ENCODE measurements at places on chromosomes 5 and 9.

DNA sequence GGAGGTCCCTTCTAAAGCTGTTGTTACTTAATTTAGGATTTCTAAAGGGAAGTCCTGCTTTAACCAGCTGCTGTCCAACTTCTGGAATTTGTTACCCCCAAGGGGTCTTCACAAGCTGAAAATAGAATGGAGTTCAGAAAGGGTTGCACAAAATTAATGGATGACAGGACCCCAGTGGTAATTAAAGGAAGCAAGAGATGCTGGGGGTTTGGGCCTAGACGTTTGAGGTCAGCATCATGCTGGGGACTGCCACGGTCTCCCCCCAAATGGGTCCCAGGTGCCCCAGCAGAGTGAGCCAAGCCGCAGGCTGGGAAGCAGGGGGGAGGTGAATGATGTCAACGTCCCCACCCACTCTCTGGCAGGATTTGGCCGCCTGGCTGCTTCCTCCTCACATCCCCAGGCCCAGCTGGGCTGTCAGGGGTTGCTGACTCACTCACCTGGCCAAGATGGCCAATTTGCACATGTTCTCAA is 97.5 kb upstream of the ARAP3 start:
- no peak for DNase-seq

GRCh38 chr5:95843733-95844223 is 21.3 kb upstream of the GLRX start:
- DNase-seq = no peak

DNA sequence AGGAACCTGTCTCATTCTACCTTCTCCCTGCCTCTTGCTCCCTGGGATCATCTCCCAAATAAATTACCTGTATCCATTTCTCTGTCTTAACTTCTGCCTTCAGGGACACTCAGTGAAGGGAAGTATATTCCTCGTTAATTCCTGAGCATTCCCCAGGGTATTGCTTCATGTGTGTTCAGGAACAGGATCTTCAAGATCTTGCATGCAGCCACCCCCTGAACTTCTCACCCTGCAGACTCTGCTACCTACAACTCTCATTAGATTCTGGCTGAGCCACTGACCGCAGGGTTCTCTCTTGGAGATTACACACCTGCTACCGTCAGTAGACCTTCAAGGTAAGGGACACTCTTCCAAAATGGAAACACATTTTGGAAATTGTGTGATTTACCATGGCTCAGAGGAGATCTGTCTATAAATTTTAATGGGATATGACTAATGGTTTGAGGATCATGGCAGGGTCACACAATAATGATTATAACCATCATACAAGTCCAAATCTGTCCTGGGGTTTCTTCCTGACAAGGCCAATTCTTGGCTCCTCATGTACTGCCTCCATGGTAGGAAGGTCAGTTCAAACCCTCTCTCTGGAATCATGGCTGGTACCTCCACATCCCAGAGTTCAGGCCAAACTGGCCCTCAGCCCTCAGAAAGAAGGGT is 38.9 kb upstream of the UGCG start:
- DNase-seq = no peak

GRCh38 chr5:145772466-145772865 is 62.7 kb downstream of the PRELID2 start:
- DNase-seq = no peak

DNA sequence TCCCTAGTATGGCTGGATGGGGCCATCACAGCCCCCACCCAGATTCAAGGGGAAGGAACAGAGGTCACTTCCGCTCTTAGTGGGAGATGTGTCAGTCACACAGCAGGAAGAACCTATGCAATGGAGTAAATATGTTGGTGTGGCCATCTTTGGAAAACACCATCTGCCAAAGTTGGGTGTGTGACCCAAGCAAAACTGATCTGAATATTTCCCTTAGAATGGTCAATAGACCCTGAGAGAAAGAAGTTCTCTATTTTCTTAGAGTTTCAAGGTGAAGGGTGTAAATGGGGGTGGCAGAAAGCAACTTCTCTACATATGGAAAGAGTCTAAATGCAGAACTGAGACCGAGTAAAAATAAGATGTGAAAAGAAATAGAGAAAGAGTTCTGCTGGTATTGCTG is 212.7 kb downstream of the ESM1 start:
- no peak for DNase-seq

All from AG08396 (cell line).